ENCODE measurements at places on chromosomes 6 and 20.

GRCh38 chr6:142635130-142635529, 309.8 kb downstream of the HIVEP2 start:
- no peak for DNase-seq

GRCh38 chr20:50146214-50146613, 7.3 kb downstream of the PEDS1 start:
- DNase-seq = no peak

GRCh38 chr20:7389216-7389615, 551.0 kb downstream of the HAO1 start:
- no peak for DNase-seq

DNA sequence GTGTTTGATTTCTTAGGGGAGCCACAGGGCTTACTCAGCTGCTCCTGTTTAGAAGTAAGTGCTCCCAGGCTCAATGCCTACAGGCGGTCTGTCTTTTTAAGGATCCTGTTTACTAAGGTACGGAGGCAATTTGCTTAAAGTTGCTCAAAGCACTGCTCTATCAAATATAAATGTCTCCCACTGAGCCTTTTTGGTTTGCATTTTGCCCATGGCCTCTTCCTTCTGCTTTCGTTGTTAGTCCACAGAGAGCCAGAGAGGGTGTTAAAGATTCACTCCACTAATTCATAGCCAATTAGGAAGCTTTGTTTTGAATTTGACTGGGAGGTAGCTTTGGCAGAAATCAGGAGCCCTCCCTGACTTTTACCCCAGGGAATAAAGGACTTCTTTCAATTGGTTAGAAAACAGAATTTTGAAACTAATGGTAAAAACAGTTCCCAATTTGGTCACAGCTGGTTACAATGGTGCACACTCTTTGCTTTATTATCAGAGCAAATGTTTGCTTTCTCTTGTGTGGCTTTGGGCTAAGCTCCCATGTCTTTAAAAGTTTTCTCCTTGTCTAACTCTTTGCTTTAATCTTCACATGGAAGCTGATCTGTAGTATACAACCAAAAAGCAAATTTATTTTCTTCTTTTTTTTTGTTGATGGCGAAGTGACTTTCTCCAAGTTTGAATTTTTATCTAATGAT, 126.2 kb downstream of the IMPG1 start:
- DNase-seq = no peak

- no peak for DNase-seq
Measured at GRCh38 chr6:45880676-45881075, 135.0 kb downstream of the CLIC5 start.

Data from activated naive CD8-positive, alpha-beta T cell treated with anti-CD3 and anti-CD28 coated beads, Interleukin-2, amount 50 U/mL, for 24 hours (primary cell).